AML-193 (cell line): ENCODE measurements at places on chromosomes 11 and 22.
A peak's percentile ranks its signal among the peaks of the same experiment; 100 is the strongest.

DNA sequence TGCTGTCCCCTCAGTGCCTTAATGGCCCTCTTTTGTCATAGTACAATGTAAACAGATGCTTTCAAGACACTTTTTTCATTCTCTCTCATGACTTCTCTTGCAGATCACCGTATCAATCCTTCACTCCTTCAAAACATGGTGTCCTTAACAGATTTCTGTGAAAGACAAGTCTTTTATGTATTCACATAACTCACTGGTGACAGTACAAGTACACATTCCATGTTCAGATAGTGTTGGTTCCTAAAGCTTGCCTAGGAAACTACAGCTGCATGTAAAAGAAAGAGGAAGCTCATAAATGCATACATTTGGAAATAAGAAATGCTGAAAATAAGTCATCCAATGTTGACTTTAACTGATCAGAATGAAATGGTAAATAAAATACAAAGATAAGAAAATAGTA is 5.0 kb upstream of the OR52E6 start:
- no peak for DNase-seq

- no peak for DNase-seq
Observed at GRCh38 chr11:48045536-48045935, 65.2 kb downstream of the PTPRJ start.

- DNase-seq: no peak
Observed at GRCh38 chr11:2298131-2298794, 3.5 kb downstream of the C11orf21 start.

DNA sequence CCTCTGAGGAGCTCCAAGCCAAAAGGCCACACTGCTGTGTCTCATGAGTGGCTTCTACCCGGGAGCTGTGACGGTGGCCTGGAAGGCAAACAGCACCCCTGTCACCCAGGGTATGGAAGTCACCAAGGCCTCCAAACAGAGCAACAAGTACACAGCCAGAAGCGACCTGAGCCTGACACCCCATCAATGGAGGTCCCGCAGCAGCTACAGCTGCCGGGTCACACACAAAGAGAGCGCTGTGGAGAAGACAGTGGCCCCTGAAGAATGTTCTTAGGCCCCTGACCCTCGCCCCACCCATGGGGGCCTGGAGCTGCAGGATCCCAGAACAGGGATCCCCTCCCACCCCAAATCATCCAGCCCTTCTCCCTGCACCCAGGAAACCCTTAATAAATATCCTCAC is 4.9 kb downstream of the RFPL2 start:
- no peak for DNase-seq

DNA sequence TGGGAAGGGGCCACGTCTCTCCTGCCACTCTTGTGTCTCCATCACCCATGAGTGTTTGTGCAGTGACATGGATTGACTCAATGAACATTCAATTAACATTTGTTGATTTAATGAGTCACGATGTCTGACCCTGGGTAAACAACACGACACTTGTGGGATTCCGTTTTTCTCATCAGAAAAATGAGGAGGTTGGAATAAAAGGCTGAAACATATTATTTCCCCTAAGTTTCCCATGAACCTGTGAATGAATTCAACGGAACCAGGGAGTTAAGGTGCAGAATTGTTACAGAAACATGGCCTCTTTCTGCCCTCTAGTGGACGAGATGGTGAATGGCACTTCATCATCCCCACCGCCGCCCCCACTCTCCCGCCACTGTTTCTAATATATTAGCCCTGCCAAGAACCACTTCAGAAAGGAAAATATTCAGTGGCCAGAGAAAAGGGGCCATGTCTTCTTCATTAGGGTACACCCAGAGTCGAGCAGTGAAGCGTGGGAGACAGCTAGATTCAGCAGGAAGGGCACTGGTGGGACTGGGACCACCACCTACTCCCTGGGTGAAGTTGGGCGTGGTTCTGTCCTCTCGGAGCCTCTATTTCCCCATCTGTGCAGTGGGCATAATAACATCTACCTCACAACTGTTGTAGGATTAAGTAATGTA is 46.3 kb upstream of the SYT13 start:
- peak; percentile 6 for DNase-seq

DNA sequence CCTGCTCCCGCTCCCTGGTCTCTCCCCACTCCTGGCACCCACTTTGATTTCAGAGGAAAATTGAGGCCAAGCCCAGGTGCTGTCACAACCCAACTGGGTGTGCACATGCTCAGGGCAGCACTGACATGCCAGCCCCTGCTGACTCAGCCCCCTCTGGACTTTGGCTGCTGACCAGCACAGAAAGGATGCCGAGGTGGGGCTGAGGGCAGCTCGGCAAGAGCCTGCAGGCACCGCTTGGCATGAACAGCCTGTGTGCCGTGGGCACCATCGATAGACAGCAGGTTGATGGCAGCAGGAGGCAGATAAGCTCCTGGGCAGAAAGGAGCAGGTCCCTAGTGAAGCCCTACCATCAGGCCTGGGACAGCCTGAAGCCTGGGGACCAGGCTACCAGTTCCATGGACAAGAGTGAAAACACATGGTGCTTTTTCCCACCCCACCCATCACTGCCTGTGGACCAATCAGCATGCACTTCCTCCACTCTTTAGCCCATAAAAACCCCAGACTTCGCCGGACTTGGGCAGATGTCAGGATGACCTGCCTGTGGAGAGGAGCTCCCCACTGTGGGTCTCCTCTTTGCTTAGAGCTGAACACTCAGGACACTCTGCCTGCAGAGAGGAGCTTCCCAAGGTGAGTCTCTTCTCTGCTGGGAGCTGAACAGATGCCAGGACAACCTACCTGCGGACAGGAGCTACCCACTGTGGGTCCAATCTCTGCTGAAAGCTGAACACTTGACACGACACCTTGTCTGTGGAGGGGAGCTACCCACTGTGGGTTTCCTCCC is 832.3 kb downstream of the DLG2 start:
- no peak for DNase-seq

DNA sequence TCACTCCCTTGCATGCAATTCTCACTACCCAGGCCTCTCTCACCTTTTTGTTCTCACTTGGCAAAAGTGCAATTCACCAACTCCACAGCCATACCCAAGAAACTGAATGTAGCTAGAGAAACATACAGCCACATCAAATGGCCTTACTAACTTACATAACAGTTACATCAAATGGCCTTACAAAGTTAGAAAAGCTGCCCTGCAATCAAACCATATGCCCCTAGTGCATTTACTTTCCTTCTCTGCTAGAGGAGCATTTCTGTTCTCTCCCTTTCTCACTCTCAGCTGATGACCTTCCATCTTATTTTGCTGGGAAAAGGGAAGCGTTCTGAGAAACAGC is 10.3 kb downstream of the PRCP start:
- no peak for DNase-seq

GRCh38 chr22:43300891-43301676 is 42.1 kb downstream of the SCUBE1 start:
- no peak for DNase-seq

DNA sequence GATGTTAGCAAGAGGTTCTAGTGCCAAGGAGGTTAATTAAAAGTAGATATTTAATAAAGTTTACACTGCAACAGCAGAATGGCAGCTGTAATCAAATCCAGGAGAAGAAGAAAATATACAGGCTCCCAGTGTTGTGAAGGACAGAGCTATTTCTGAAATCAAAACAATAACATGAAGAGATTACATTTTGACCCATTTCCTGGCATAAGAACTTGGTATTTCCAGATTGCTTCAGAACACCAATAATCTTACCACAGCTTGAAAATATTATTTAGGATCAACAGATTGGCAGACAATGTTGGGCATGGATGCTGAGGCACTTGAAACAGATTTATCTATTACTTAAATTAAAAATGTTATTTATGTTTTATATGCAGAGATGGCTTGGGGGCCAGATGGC is 692.5 kb downstream of the KCNA4 start:
- DNase-seq: no peak

DNA sequence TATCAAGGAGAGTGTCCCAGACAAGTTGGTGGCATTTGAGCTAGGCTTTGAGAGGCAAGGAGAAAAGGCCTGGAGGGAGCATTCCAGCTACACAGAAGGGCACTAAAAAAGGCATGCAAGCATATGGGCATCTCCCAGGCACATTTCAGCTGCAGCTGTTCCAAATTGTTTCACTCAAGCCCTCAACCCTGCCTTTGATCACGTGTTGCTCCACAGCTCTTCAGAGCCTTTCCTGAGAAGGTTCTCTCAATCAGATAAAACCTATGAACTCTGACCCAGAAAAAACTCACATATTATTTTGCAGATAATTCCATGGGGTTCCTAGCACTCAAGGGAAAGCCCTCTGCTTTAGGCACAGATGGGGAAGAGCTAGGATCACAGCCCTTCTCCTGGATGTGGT is 24.4 kb upstream of the HSPA8 start:
- no peak for DNase-seq

GRCh38 chr11:60995798-60996197 is 24.3 kb downstream of the CD6 start:
- no peak for DNase-seq

DNA sequence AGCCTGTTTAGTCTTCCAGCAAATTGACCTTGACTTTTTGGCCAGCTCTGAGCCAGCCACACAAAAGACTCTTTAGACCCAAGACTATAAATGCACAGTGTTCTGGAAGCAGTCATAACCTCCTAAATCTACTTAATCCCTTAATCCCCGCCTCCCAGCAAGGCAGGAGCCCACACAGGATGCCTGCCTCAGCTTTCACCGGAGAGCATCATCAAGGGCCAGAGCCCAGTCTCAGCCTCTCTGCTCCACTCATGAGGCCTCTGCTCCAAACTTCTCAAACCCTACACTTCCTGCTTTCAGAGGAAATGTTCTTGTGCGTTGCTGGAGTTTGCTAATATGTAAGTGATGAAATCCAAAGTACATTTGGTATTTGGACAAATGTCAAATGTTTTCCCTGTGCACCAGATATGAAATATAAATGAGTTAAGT is 57.9 kb upstream of the FSHB start:
- DNase-seq: no peak

DNA sequence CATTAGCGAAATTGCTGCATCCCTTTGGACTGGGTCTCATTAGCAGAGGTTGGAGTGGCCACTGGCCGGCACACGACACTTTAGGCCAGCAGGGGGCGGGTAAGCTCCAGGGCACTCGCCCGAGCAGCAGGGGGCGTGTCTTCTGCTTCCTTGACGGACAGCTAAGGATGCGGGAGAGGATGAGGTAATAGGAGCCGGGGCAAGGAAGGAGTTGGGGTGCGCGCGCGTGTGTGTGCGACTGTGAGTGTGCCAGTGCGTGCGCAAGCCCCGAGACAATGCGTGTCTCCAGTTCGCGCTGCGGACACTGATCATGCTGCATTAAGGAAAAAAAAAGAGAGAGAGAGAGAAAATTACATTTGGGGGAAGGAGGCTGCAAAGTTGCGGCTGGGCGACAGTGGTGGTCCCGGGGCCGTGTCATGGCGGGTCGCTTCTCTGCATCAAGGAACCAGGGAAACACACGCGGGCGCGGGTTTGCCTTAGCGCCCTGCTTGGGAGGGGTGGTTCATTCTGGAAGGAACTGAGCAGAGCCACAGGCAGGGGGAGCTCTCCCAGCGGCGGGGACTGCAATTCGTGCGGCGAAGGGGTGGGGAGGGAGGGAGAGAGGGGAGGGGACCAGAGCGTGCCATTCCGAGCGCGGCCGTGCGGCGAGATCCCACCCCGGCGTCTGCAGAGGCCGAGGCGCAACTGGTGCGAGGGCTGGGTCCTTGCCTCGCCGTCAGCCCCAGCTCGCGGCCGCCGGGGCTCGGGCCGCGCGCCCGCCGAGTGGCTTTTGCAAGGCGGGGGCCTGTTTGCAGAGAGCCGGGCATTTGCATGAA is at the start of gene DTX4:
Gene DTX4, plus strand, starts transcription at position 625 of the 815 bp plus-strand sequence. CDS start 464 bp downstream, outside the sequence.
- DNase-seq: peak; percentile 86

GRCh38 chr11:63766531-63767235 is 1.9 kb downstream of the ZFTA start:
- no peak for DNase-seq

- no peak for DNase-seq
Observed at GRCh38 chr11:119679346-119679745, 49.7 kb downstream of the NECTIN1 start.

GRCh38 chr11:76999597-76999996 is 34.6 kb upstream of the B3GNT6 start:
- no peak for DNase-seq

- no peak for DNase-seq
Observed at GRCh38 chr11:57818812-57819211, 57.2 kb downstream of the CTNND1 start.

DNA sequence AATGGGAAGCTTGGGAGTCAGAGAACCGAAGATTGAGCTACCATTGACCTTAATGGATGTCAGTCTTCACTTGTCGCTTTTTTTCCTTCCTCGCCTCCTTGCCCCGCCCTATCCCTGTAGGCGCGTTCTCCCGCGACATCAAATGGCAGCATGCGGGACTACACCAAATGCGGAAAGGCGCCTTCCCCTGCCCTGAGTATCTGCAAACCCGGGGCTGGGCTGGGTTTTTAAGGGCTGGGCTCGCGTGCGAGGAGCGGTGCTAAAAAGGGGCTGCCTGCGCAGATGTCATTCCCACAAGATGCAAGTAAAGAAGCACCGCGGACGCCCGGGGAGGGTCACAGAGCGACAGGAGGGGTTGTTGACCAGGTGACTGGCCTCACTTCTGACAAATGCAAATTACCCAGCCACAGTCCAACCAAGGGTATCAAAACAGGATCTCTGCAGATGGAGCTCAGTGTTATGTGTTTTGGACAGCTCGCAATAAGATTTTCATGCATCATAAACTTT is 4.7 kb upstream of the FAM111B start:
- DNase-seq: peak; percentile 28

DNA sequence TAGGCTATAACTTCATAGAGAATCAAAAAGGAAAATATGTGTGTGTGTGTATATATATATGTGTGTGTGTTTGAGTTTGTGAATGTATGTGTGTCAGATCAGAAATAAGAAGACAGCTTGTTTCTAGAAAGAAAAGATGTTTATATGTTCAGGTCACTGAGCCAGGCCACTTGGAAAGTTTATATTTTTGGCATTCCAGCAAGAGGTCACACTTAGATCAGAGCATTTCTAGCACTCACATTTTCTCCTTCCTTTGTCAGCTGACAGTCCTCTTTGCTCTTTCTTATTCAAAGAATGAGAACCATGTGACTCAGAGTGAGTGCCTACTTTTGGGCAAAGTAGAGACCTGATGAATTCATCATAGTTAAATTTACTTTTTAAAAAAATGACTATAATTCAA is 22.9 kb downstream of the RAB38 start:
- no peak for DNase-seq

- DNase-seq: no peak
Observed at GRCh38 chr11:74691755-74692154, 39.5 kb downstream of the CHRDL2 start.
